A549 treated with GW870086 at 1 μM for 4 hours (cell line): ENCODE measurements at places on chromosomes 11 and 22. TPM values are rescaled to one million over a fixed set of nuclear protein-coding genes. Genes with fewer than 3 reads are reported as not detected.

ZNF280B gene
- 1.0 to 1.7 TPM (median 1.5 TPM) in 5 replicates for total RNA-seq

NPTXR gene
- 9.1 to 11.4 TPM (median 10.1 TPM) in 5 replicates for total RNA-seq

PIWIL4 gene
- 0.13 to 0.39 TPM (median 0.19 TPM) in 5 replicates for total RNA-seq

FAM180B gene
- total RNA-seq, result not detected in 5 replicates

RIMBP3B gene
- total RNA-seq, result 0.24 to 0.63 TPM (median 0.32 TPM) in 5 replicates

SCN2B gene
- total RNA-seq, result not detected in 5 replicates

SCGB2A2 gene
- not detected in 5 replicates for total RNA-seq

ESAM gene
- total RNA-seq, result 12.0 to 17.2 TPM (median 13.7 TPM) in 5 replicates

P2RX6 gene
- total RNA-seq, result 0.58 to 1.2 TPM (median 0.79 TPM) in 5 replicates

SPINDOC gene
- 35.0 to 48.6 TPM (median 47.7 TPM) in 5 replicates for total RNA-seq

DLG2 gene
- 0.28 to 0.30 TPM (median 0.29 TPM) in 4 of 5 replicates, not detected in the other for total RNA-seq

OR51B5 gene
- total RNA-seq, result 0.10 TPM in 2 of 5 replicates, not detected in the others

SCO2 gene
- total RNA-seq, result 3.0 to 6.3 TPM (median 5.7 TPM) in 5 replicates

OR6A2 gene
- total RNA-seq, result not detected in 5 replicates

TMEM138 gene
- total RNA-seq, result 83.9 to 99.4 TPM (median 94.0 TPM) in 5 replicates

SPON1 gene
- total RNA-seq, result not detected in 5 replicates

CD3D gene
- total RNA-seq, result not detected in 5 replicates

FAM111A gene
- total RNA-seq, result 6.5 to 8.9 TPM (median 8.2 TPM) in 5 replicates

HPX gene
- 0.28 to 0.91 TPM (median 0.57 TPM) in 5 replicates for total RNA-seq

TRPM5 gene
- total RNA-seq, result not detected in 5 replicates

C22orf23 gene
- 0.20 to 0.35 TPM (median 0.27 TPM) in 5 replicates for total RNA-seq
